A172 (cell line): ENCODE measurements at places on chromosomes 4 and X. TPM values are rescaled to one million over a fixed set of nuclear protein-coding genes. Genes with fewer than 3 reads are reported as not detected.

The CYSLTR1 gene
- not detected in 2 replicates for total RNA-seq

GRCh38 chr4:123876143-123876542, 479.5 kb downstream of the SPRY1 start:
- DNase-seq, result no peak

GRCh38 chrX:153430796-153431195, 15.1 kb downstream of the TREX2 start:
- DNase-seq, result no peak

DNA sequence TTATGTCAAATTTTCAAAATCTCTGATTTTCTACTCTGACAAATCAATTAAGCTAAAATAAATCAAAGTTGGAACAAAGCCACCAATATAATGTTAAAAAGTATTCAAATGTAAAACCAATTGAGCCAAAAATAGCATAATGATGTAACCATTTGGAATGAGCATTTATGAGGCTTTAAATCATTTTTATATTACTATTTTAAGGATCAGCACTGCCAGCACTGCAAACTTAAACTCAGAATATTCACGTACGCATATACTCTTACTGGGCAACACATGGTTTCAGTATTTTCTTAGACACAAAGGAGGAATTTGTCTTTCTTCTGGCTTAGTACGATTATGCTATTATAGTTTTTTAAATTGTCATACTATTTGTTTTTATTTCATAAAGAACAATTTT, 52.2 kb downstream of the AFAP1 start:
- no peak for DNase-seq

DNA sequence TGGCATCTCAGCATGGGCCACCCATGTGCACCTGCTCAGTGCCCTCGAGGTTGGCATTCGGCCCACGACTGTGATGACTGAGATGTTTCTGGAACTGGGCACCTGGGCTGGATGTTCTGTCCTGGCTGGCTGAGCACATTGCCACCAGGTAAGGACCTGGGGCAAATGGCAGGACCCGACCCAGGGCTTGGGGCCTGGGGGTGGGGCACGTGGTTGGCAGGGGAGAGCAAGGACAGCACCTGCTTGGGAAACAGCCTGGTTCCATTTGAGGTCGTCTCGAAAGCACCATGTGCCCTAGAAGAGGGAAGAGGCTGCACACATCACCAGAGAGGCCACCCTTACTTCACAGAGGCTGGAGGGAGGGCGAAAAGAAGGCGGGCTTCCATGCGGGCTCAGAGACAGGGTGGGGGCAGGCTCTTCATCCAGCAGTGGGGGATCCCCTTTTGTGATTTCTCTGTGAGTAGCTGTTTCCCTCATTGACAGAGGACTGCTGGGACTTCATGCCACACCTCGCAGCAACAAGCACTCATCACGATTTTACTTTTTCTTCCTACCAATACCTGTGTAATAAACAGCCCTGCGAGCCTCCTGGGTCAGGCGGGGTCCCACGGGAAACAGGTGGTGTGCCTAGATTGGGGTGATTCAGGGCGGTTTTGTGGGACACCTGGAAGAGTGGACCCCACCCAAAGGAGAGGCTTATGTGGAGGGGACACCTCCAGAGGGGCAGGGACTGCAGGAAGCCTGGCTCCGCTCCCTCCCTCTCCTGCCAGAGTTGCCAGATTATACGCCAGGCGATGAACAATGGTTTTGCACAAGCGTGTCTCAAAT, 12.0 kb downstream of the TMEM187 start:
- DNase-seq, result no peak

DNA sequence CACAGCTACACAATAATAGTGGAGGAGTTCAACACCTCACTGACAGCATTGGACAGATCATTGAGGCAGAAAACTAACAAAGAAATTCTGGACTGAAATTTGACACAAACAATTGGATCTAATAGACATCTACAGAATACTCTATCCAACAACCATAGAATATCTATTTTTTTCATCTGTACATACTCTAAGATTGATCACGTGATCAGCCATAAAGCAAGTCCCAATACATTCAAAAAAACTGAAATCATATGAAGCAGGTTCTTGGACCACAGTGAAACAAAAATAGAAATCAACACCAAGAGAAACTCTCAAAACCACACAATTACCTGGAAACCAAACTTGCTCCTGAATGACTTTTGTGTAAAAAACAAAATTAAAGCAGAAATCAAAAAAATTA, 12.2 kb upstream of the IDS start:
- no peak for DNase-seq

DNA sequence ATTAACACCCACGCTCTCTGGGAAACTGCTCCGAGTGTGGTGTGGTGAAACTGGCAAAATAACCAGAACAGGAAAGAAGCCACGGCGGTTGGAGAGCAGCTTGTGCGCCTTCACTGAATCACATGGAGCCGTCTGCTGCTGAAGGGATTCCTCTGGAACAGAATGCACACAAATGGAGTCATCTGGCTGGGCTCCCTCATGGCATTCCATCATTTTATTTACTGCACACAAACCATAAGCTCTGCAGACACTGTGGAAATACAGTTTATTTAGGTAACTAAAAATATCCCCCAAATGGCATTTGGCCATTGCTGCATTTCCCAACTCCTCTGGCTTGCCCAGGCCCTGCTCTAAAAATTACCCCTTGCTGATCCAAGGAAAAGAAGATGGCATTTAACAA, 187.0 kb upstream of the S100G start:
- DNase-seq, result peak; percentile 44

- DNase-seq, result no peak
Measured at GRCh38 chrX:46404774-46405173, 140.4 kb downstream of the ZNF674 start.

The FAAH2 gene
- not detected in 2 replicates for total RNA-seq

The SAGE1 gene
- not detected in 2 replicates for total RNA-seq

The SSX4B gene
- total RNA-seq, result not detected in 2 replicates

- DNase-seq, result peak; percentile 18
Measured at GRCh38 chrX:135185795-135186443, 14.7 kb upstream of the CT55 start.

DNA sequence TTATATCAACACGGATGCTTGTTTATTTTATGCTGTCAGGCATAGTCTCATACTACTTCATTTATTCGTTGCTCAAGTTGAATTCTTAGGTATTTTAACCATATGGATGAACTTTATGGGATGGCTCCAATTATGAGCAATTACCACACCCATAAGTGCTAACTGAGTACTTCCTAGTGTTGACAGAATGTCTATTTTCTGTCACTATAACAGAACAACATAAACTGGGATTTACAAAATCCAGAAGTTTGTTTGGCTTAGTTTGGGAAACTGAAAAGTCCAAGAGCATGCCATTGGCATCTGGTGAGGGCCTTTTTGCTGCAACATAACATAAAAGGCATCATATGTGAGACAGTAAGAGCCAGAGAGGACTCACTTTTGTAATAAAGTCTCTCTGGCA, 21.0 kb downstream of the SULT1E1 start:
- DNase-seq, result no peak

- no peak for DNase-seq
Measured at GRCh38 chr4:74335341-74336021, 27.2 kb downstream of the EPGN start.

GRCh38 chr4:78661921-78662521, 110.5 kb downstream of the ANXA3 start:
- DNase-seq, result no peak

DNA sequence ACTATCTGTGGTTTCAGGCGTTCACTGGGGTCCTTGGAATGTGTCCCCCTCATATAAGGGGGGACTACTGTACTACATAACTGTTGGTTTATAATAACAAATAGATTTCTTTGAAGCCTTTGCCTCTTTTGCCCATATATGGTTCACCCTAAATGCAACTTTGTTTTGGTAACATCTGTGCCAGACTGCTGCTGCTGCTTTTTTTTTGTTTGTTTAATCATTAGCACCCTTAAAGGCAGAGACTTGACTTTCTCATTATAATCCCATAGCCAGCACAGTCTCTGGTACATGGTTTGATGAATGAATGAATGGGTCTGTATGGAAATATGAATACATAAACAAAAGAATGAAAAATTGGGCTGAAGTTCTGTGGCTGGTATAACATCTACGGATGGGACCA, 80.2 kb upstream of the LHFPL1 start:
- DNase-seq, result no peak

The GAGE13 gene
- 6.7 TPM in 1 of 2 replicates, not detected in the other for total RNA-seq

The USP17L15 gene
- not detected in 2 replicates for total RNA-seq

DNA sequence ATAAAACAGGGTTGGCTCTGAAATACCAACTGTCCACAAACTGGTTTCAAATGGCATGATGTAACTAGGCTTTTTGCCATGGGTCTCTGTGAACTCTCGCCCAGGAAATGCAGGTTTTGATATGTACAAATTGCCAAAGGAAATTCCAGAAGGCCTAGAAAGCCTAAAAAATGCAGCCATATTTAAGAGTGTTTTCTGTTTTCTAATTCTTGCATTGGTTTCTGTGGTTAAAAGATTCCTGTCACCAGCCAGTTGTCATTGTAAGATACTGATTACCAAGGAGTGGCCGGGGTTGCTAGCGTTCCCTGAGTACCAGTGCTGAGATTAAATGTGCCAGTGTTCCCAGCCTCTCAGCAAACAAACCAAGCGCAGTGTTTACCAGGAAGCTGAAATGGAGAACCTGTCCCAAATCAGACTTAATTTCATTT, 53.9 kb upstream of the SORBS2 start:
- DNase-seq, result peak; percentile 69

DNA sequence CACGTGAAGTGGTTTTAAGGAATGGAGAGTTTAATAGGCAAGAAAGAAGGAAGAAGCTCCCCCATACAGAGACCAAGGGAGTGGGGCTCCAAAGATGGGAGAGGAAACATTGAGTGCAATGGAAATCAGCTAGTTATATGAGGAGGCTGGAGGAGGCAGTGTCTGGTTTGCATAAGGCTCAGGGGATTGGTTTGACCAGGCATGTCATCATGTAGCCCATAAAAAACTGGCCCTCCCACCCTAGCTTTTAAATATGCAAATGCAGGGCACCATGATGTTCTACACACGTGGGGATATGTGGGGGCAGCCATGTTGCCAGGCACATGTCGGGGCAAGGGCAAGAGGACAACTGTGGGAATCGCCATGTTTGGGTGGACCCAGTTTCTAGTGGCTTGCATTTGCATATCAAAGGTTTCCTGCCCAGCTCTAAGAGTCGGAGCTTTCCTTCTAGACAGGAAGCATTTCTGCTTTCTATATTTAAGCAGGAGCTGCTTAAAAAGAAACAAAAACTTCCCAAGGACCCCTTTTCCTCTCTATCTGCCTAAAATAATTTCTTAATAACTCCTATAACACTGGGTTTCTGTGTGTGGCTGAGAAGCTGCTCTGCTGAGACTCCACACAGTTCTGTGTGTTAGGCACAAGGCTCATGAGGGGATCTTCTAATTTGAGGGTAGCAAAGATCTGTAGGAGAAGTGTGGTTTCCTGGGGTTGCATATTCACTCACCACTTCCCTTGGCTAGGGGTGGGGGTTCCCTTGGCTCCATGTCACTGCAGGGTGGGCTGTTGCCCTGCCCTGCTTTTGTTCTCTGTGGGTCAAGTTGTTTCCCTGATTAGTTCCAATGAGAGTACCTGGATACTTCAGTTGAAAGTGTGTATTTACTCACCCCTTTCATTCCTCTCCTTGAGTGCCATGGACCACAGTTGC, 113.5 kb downstream of the VSIG4 start:
- DNase-seq, result no peak

- no peak for DNase-seq
Measured at GRCh38 chr4:72525938-72526337, 43.1 kb downstream of the ADAMTS3 start.

The DGAT2L6 gene
- not detected in 2 replicates for total RNA-seq

DNA sequence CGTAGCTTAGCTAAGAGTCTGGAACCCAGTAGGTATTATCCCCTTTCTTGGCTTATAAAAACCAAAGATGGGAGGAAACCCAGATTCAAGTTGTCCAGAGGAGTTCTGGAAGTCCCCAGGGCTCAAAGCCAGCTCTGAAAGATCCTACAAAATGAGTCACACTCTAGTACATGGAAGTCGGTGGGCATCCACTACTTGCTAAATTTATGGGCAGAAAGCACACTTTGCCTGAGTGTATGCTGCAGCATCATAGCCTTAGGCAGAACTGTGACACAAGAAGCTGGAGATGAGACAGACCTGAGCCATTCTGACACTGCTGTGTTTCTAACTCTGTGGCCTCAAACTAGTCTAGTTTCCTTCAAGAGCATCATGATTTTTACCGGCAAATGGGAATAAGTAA, 429.3 kb downstream of the AFF2 start:
- DNase-seq, result peak; percentile 77

DNA sequence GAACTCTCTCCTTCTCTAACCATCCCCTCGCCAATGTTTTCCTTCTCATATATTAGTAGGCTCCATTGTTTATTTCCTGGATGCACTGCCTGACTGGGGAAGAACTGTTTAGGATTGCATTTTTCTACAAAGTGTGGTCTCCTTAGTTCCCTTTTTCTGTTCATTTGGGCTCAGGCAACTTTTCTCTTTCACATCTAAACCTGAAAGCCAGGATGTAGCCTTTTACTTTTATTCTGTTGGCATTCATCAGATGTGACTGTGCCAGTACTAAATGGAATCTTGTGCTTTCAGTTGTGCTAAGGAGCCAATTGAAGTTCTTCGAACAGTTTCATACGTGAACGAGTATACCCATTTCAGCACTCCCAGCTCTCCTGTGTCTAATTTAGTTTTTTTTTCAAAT, 59.8 kb downstream of the DDIT4L start:
- no peak for DNase-seq

GRCh38 chrX:14776901-14777300, 96.0 kb downstream of the FANCB start:
- peak; percentile 1 for DNase-seq

DNA sequence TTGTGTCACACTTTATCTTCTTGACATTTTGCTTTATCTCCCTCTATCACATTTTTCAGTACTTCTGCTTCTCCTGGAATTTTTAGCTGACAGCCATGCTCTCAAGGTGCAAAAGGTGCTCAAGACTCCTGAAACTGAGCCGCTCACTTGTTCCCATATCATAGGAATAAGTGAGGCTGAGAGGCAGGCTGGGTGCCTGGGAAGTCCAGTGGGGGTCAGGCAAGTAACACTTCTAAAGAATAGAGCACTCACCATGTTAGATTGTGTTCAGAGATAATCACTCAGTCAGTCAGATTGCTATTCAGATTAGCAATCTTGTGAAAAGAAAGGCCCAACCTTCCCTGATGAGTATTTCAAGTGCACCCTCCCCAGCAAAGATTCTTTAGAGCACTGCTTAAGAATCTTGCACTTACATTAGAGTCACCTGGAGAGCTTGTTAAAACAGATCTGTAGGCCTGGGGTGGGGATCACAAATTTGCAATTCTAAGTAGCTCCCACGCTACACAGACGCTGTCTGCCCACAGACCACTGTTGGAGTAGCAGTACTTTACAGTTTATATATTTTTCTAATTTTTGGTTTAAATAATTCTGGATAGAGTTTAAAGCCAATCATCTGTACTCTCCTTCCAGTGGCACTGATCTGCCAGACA, 23.1 kb upstream of the LRAT start:
- no peak for DNase-seq

The PIGA gene
- total RNA-seq, result 15.3 and 17.1 TPM in 2 replicates

DNA sequence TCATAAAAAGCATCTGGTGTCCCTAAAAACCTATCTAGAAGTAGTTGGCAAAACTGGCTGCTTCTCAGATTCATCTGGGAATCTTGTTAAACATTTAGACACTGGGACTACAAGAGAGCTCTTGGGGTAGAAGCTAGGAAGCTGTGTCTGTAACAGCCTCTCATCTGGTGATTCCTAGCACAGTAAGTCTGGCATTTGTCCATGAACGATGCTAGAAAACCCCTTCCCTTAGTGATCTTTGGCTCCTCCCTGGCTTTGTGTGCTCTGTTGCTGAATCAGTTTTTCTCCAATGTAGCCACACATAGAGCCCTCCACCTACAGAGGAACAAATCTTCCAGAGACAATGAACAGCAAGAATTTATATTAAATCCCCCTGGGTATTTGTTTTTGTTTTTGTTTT, 951.7 kb upstream of the LCORL start:
- DNase-seq, result no peak

The TREX2 gene
- 0.62 and 9.5 TPM in 2 replicates for total RNA-seq

The POU4F2 gene
- total RNA-seq, result not detected in 2 replicates
